Glutamatergic neuron (in vitro differentiated cells): ENCODE measurements at places on chromosomes 5 and 9. TPM values are rescaled to one million over a fixed set of nuclear protein-coding genes. Genes with fewer than 3 reads are reported as not detected.

DNA sequence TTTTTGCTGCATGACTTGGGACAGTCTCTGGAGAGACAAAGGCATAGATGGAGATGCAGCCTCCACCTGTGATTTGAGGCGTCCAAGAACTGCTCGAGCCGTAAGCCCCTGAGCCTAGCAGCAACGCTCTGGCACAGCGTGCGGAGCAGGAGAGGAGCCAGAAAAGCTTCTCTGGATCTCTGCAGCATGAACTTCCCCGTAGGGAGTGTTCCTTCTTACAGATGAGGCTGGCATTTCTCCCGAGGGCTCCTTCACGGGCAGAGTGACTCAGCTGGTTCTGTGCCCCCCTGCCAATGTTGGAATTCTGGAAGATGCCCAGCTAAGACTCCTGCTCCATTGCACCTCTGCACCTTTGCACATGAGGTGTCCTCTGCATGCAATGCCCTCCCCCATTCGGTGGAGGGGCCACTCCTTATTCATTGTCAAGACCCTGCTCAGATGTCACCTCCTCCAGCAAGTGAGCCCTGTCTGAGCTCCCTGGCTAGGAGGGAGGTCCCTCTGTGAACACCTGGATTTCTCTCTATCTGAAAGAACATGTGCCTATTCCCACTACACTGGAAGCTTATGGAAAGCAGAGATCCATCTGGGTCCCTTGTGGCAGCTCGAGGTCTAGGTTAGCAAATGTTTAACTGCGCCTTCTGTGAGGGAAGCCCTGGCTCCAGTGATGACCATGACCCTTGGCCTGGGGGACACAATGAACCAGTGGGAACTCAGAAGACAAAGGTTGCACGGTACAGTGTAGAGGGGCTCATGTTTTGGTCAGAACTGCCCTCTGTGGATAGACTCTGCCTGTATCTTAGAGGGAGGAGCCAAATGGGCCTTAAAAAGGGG is 39.6 kb downstream of the SH3PXD2B start:
- DNase-seq, result no peak

DNA sequence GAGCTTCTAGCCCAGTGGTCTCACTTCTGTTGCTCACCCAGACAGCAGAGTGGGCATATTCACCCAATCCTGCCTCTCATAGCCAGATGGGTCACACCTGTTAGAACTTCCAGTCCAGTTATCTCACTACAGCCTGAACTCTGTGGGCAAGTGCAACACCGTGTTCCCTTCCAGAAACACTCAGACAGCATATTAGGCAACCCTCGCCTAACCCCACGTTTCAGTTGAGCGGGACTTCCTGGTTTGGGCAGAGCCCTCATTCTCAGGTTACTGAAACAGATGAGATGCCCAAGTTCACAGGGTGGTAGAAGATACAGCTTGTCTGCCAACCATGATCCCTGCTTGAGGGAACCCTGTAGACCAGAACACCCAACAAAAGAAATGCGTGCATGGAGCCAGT is 538.2 kb downstream of the CYLC2 start:
- DNase-seq, result no peak

- peak; percentile 75 for DNase-seq
Measured at GRCh38 chr9:128845186-128845931, 15.8 kb upstream of the SPOUT1 start.

RNF145 gene
- 71.0 TPM for total RNA-seq

DNA sequence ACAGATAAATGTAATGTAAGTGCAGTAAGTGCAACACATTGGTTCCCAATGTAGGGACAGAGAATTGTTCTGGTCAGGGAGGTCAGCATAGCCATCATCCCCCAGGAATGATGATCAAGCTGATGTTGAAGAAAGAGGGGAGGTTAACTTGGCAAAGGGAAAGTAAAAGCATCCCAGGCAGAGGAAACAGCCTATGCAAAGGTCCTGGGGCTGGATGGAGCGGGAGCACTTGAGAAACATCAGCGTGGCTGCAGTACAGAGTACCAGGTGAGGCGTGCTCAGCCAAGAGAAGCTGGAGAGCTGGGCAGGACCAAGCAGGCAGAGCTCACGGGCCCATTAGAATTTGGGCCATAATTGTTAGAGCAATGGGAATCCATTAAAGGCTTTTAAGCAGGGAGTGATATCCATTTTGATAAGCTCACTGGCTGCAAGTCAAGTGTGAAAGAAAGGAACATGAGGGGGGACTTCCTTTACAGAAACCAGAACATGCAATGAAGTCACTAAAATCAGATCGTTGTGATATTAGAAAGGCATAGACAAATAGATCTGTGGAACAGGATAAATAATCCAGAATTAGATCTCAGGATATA is 50.1 kb upstream of the HAND1 start:
- no peak for DNase-seq

GRCh38 chr5:154567155-154567554 is 89.1 kb upstream of the HAND1 start:
- no peak for DNase-seq

PCA3 gene
- not detected for total RNA-seq

DNA sequence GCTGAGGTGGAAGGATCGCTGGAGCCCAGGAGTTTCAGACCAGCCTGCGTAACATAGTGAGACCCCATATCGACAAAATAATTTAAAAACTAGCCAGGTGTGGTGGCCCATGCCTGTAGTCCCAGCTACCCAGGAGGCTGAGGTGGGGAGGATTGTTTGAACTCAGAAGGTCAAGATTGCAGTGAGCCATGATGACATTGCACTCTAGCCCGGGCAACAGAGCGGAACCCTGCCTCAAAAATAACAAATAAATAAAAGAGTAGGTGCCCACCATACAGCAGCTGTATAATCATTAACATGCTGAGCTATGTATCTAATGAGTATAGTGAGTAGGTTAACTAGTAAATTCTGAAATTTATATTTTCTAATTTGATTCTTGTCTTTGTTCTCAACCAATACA is 11.0 kb upstream of the ATP6V0E1 start:
- DNase-seq, result no peak

GRCh38 chr9:87255431-87256155 is 242.1 kb upstream of the DAPK1 start:
- DNase-seq, result no peak

DNA sequence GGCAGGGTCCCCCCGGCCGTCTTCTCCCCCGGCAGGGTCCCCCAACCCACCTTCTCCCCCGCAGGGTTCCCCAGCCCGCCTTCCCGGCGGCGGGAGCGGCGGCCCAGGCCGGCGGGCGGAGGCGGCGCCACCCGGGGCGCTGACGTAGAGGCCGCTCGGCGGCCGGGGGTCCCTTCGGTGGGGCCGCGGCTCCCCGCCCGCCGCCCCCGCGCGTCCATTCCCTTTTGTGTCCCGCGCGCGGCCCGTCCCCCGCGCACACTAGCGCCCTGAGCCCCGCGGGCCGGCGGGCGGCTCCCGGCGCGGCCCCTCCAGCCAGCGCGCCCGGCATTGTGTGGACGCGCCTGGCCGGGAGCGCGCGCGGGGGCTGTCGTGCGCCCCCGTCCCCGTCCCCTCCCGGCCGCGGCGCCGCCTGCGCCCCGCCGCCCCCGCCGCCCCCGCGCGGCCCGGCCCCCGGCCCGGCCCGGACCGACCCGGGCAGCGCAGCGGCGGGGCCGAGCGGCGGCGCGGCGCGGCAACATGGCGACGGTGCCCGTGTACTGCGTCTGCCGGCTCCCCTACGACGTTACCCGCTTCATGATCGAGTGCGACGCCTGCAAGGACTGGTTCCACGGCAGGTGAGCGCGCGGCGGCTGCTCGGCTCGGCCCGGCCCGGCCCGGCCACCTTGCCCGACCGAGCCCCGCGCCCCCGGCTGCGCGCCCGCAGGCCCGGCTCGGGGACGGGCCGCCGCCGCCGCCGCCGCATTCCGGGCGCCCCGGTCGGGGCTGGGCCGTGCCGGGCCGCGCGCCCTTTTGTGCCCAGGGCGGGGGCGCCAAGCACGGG is at the start of gene PHF2:
PHF2 (plus strand) TSS at position 327 of the 820 bp plus-strand sequence; CDS start at position 517, 190 bp downstream.
- DNase-seq, result no peak

FOXI1 gene
- total RNA-seq, result not detected

CCDC69 gene
- 2.0 TPM for total RNA-seq

PRUNE2 gene
- total RNA-seq, result 63.8 TPM

GAPT gene
- not detected for total RNA-seq

GRCh38 chr9:125293134-125293533 is 31.5 kb downstream of the GAPVD1 start:
- no peak for DNase-seq

CFAP157 gene
- total RNA-seq, result 0.61 TPM

TSSK1B gene
- 0.54 TPM for total RNA-seq

DNA sequence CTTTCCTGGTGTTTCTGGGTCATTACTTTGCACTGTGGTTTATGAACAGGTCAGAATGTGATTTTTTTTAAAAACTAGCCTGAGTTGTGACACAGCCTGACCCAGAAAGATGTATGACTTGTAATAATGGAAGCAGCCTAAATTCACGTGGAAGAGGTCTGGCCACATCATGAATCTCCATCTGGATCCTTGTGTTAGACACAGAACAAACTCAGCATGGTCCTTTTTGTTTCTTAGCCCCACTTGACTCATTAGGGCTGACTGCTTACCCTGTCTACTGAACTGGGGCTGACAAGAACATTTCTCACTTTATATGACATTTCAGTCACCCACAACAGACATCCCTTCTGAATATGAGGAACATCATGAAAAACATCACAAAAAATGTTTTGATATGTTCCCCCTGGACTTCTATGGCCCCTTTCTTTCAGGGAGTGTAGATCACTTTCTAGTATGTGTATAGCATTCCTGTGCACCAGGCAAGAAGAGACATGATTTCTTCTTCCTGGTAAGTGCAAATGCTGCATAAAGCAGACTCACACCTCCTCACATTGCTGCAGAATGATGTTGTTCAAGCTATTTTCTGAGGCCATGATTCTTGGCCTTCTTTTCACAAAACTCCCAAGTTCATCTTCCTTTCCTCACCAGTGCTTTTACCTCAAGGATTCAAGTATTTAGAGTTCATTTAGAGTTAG is 52.3 kb downstream of the ZNF622 start:
- DNase-seq, result no peak

DNA sequence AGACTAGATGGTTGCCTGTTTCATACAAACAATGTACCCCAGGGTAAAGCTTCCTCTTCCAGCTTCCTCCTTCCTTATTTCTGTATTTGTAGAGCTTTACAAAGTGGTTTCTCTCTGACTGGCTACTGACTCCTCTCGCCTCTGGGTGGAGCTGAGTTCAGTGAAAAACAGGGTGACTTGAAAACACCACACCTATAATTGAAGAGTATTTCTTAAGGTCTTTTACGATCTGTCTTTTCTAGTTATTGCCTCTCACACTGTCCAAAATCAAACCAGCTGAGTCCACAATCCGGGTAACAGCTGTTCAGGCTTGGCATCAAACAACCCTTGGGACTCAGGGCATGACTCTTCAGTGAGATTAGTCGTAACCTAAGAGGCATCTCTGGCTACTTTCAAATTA is 200.4 kb downstream of the ARRDC3 start:
- DNase-seq, result no peak

OLFM1 gene
- 387 TPM for total RNA-seq

DNA sequence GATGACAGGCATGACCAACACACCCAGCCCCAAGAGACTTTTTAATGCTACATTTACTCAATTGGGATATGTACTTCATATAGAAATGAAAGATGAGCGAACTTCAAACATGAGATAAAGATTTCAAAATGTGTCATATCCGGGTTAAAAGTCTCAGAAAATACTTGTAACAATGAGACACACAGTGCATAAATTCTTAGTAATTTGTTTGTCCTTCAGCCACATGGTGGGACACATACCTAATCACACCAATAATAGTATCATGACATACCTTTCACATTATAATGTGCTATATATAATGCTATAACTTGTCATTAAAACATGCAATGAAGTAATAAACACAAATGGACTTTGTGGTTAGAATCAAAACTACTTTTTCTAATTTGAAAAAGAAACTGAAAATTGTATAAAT is 204.7 kb upstream of the RFX3 start:
- DNase-seq, result no peak

DNA sequence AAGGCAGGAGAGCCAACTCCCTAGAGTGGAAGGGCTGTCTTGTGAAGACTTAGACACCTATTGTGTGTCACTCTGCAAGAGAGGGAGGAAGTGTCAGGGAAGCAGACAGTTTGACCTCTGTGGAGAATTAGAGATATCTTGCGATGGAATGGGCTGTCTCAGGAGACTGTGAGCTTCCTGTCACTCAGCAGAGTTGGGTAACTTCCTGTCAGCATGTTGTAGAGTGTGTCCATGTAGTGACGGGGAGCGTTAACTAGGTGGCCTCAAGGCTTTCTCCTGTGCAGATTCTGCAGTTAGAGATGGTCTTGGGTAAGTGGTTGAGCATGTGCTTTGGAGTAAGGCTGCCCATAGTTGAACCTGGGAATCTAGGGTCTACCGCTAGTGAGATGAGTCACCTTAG is 136.5 kb downstream of the KIF4B start:
- no peak for DNase-seq

- no peak for DNase-seq
Measured at GRCh38 chr9:82024908-82025307, 36.3 kb downstream of the SPATA31D1 start.

CCNB1 gene
- 29.6 TPM for total RNA-seq

DNA sequence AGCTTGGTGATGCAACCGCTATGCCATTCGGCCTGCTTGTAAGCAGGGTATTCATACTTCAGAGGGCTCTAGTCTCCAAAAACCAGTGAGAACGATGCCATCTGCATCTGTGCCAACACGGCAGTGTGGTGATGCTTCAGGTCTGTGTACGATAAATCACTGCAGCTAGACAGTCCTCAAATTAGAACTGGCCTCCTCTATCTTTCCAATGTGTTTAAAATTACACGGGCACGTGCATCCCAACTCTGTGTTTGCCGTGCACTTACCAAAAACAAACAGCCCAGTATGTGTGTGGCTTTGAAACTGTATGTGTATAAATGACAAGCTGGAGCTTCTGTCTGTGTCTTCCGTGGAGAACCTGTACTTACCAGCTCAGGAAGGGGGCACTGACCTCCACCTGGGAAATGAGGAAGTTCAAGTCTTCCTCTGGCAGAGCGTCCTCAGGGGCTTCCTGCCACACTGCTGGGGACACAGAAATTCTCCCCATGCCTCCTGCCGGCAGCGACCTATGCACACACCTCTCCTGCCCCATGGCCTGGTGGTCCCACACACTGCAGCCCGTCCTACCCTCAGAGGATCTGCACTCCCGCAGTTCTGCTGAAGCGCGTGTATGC is 12.3 kb downstream of the MED10 start:
- no peak for DNase-seq

GRCh38 chr5:67984546-67984945 is 231.0 kb upstream of the PIK3R1 start:
- no peak for DNase-seq

DNA sequence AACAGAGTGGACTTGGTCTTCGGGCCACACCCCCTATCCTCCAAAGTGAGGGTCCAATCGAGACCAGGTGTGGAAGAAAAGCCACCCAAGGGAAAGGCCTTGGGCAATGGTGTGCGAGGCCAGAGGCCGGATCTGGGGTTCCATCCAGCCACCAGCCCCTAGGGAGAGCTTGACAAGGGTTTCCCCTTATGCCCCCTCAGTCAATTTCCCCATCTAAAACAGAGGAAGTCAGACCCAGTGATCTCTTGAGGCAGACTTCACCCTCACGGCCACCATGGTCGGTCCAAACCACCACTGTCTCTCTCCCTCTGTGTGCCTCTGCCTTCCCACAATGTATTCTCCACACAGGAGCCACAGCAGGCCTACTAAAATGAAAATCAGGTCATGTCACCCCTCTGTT is 82.9 kb downstream of the C5orf15 start:
- DNase-seq, result no peak

IL3 gene
- not detected for total RNA-seq

PRRC1 gene
- total RNA-seq, result 57.3 TPM

- DNase-seq, result no peak
Measured at GRCh38 chr5:172828911-172829431, 5.1 kb upstream of the ERGIC1 start.

GRCh38 chr5:78275998-78276543 is 18.4 kb downstream of the AP3B1 start:
- DNase-seq, result no peak

ZNF366 gene
- not detected for total RNA-seq
